ENCODE measurements at places on chromosomes 16 and 17.

DNA sequence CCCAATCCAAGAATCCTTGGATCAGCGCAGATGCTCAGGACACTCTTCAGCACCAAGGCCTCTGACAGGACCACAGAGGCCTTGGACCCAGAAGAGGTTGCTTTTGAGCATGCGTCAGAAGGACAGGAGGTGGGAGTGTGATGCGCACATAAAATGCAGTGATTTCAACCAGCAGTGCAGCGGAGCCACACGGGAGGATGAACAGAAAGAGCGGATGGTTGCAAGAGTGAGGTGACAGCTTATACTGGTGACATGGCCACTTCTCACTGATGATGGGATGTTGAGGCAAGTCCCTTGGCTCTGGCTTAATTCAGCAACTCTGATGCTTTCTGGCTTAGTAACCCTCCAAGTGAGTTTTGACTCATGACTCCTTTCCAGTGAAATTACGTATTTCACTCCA, 25.2 kb upstream of the ERN1 start:
- no peak for DNase-seq

GRCh38 chr16:66474750-66475199, 47.7 kb downstream of the BEAN1 start:
- no peak for DNase-seq

GRCh38 chr16:53068423-53068833, 13.6 kb downstream of the CHD9 start:
- DNase-seq = no peak

DNA sequence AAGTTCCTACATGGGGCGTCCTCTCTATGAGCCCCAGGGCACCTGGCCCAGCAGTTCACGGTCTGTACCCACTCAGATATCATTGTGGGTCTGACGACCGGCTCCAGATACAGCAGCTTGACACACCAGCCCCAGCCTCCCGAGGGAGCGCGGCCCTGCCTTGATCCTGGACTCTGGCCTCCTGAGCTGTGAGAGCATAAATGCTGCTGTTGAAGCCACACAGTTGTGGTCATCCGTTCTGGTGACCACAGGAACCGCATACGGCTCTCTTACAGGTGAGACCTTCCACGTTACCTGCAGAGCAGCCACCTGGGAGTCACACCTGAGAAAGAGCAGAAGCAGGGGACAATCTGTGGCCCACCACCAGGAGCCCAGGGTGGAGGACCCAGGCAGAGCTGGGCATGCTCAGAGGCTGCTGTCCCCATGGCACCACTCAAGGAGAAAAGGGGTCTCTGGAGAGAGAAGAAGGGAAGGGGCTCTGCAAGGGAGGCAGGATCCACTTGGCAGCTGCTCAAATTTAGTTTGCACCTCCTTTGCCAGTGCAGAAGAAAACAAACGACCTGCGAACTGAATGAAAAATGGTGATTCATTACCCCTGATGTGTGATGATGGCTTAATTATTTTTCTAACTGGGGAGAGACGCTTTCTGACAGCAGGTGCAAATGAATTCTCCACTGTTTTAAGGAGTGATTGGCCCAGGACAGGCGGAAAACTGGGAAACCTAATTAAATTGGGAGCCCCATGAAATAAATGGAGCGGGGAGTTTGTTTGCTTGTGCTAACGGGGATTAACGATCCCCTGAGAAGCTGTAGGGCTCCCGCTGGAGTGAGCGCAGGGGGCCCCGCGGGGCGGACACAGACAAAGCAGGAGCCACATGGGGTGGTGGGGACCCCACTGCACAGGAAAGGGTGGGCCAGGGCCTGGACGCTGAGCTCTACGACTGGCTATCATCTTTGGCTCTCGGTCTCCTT, 208.9 kb downstream of the RBFOX3 start:
- DNase-seq = no peak

- no peak for DNase-seq
These were observed 37.3 kb downstream of the SMG6 start for GRCh38 chr17:2266045-2266864.

DNA sequence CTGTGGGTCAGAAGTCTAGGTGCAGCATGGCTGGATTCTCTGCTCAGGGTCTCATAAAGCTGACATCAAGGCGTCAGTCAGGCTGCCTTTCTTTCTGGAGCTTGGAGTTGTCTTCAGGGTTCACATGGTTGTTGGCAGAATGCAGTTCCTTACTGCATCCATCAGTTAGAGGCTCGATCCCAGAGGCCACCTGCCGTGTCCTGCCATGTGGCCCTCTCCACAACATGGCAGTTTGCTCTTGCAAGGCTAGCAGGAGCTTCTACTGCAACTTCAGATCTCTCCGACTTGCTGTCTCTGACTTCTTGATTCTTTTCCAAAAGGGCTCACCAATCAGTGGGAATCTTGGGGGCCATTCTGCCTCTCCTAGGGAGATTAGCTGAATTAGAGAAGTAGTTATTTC, 11.9 kb downstream of the PITPNC1 start:
- DNase-seq = no peak

- no peak for DNase-seq
These were observed 606.3 kb upstream of the CDH11 start for GRCh38 chr16:65728167-65728566.

DNA sequence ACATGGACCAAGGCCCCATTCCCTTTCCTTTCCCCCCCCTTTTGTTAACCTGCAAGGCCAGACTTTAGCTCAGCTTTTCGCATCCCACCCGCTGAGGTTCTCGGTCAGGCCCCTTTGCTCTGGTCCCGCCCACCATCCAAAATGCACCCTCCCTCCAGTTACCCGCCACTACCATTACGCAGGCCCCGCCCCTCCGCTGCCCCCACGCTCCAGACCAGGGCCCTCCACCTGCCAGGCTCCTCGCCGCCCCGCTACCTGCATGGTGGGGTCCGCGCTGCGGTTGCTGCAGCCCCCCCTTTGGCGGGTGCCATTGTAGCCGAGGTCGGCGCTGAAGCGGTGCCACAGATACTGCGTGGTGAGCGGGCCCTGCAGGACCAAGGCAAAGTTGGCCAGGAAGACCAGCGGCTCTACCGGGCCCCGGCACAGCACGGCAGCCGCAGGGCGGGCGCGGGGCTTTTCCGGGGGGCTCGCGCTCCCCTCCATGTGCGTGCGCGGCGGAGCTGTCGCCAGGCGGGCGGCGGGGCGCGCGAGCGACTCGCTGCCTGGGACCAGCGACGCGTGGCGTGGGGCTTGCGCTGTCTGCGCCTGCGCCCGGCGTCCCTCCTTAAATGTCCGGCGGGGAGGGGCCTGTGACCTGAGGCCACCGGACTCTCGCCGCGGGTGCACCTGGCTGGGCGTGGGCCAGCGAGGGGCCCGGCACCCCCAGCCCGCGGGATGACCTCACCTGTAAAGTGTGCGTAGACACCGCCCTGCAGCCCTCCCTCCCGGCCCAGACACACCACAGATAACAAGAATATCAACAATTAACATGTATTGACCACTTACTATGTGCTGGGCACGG, at the start of gene SLC46A1:
SLC46A1 (minus strand) TSS at position 581 of the 841 bp plus-strand sequence; CDS start at position 483, 98 bp downstream.
- peak; percentile 27 for DNase-seq

- no peak for DNase-seq
These were observed 6.3 kb upstream of the SLC38A8 start for GRCh38 chr16:84048871-84049270.

- no peak for DNase-seq
These were observed 22.9 kb upstream of the PSMC5 start for GRCh38 chr17:63804328-63804727.

- DNase-seq = no peak
These were observed 4.2 kb downstream of the RNF40 start for GRCh38 chr16:30766206-30766932.

DNA sequence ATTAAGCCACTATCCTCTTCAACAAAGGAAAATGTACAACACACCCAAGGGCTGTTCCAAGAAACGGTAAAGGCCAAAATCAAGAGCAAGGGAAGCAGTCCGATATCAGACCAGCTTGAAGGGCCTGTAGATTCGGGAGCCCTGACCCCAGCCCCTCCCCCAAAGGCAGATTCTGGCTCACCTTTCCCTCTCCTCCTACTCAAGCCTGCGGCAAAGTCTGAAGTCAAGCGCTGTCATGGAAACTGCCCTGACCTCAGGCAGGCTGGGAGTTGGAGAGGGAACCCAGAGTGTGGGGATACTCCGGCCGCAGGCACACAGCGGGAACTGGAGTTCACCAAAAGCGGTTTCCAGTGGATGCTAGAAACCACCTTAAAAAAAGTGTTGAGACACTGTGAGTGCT, 1.8 kb downstream of the ALYREF start:
- no peak for DNase-seq

GRCh38 chr17:75553295-75554110, 28.0 kb downstream of the LLGL2 start:
- DNase-seq = no peak

GRCh38 chr16:56424791-56425438, 430 bp downstream of the AMFR start:
- DNase-seq = no peak

DNA sequence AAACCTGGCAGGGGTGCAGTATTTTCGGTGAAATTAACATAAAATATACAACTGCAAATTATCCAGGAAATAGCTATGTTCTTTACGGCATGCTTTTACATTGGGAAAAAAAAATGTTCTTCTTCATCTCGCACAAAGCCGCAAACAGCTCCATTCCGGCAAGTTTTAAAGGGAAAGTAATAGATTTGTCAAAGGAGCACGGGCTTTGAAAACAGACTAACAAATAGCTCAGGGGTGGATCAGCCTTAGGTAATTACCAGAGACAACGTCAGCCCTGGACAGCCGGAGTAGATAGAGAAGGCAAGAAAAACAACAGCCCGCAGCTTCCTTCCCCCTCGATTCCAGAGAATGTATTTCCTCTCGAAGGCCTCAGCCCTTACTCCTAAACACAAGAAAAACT, 222.5 kb downstream of the C16orf78 start:
- no peak for DNase-seq

DNA sequence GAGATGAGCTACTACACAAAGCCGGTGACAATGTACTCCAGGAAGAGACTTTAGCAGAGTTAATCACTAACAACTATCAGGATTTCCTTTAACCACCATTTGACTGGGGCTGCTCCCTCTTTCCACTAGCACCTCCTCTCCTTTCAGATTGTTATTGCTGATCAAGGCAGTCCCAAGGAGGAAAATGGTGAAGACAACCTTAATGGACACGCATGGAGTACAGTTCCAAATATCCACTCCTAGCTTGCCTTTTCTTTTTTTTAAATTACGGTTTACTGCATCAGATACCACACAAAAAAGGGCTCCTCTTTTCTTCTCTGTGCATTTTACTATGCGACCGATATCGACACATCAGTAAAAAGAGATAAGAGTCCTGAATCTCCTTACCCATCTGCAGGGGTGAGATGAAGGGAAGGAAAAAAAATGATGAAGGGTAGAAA, 30.9 kb downstream of the FAM222B start:
- no peak for DNase-seq

GRCh38 chr17:61481421-61481820, 29.2 kb downstream of the TBX4 start:
- no peak for DNase-seq
